Activated CD8-positive, alpha-beta memory T cell treated with anti-CD3 and anti-CD28 coated beads, Interleukin-2, amount 10 ng/mL, durations not matched to agents 7 days and 5 days (primary cell): ENCODE measurements at places on chromosomes 16 and 17.

DNA sequence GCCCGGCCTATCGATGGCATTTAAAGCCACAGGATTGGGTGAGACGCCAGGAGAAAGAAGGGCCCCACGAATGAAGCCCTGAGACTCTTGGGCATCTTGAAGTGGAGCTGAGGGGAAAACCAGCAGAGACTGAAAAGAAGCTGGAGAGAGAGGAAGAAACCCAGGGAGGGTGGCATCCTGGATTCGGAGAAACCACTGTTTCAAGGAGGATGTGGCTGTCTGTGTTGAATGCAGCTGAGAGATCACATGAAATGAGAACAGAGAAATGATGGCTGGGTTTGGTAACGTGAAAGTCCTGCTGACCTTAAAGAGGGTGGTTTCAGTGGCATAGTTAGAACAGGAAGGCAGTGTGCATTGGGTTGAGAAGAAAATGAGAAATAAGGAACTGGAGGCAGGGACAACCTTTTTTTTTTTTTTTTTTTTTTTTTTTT is 3.8 kb downstream of the TNFSF12 start:
- DNase-seq = peak; percentile 81

- no peak for DNase-seq
Observed at GRCh38 chr17:77817953-77818352, 140.6 kb upstream of the TNRC6C start.

DNA sequence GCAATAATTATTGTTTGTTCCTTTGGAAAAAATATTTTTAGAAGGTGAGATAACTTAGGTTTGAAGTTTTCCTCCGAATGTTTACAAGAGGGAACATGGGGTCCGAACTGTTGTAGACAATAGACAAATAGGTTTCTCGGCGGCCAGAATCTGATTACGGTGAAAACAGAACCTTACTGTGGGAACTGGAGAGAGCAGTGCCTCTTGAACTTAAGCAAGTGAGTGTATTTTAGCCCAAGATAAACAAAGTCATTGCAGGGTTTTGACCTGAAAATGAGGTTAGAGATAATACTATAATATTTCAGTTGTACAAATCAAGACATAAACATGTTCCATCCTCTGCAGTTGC is 134.7 kb downstream of the ABCA8 start:
- DNase-seq = no peak

- no peak for DNase-seq
Observed at GRCh38 chr17:38451030-38451839, 23.0 kb downstream of the ARHGAP23 start.

DNA sequence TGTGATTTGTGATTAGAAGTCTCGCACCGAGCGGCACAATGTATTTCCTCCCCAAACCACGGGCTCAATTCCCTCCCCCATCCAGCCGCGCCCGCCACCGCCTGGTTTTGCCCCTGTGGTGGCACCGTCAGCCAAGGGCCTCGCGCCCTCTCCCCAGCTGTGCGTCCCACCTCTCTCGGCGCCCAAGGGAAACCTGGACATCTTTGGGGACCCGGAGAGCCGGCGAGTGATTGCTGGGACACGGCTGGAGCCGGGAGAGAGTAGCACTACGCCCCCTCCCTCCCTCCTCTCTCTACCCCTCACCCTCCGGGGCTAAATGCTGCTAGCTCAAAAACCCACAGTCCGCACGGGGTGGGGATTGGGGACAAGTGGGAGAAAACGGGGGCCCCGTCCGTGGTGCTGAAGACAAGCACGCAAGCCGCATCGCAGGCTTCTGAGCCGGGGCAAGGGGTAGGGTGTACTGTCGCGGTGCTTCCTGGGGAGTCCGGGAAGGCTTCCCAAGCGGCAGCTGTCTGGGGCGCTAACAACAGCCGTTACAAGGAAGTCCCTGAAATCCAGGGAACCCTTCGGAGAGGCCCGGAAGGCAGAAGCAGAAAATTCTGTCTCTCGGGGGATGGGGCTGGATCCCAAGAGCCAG is 1.4 kb downstream of the CBLN1 start:
- no peak for DNase-seq

DNA sequence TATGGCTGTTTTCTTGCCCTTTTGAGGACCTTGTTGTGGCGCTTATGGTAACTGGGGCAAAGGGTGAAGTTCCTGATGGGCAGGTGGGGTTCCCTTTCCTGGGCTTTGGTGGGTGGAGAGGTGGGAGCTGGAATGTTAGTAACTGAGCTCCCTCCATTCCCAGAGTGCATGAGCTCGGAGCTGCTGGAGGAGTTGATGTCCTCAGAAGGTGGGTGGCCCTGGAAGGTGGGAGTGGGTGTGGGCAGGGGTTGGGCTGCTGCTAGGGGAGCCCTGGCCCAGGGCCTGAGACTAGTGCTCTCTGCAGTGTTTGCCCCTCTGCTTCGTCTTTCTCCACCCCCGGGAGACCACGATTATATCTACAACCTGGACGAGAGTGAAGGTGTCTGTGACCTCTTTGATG is 1.2 kb upstream of the ELMO3 start:
- DNase-seq = no peak

DNA sequence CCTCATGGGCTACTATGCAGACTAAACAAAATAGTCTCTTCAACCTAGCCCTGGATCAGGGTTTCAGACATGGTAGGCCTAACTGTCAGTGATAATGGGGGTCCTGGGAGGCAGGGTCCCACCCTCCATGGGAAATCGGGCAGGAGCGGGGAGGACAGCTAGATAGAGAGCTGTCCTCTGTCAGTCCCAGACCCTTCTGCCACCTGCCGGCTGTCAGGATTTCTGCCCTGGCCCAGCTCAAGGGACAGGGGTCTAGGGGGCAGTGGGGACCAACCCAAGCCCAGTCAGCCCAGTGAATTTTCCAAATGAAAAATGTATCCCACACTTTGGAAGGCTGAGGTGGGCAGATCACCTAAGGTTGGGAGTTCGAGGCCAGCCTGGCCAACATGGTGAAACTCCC is 5.3 kb downstream of the CA7 start:
- no peak for DNase-seq

DNA sequence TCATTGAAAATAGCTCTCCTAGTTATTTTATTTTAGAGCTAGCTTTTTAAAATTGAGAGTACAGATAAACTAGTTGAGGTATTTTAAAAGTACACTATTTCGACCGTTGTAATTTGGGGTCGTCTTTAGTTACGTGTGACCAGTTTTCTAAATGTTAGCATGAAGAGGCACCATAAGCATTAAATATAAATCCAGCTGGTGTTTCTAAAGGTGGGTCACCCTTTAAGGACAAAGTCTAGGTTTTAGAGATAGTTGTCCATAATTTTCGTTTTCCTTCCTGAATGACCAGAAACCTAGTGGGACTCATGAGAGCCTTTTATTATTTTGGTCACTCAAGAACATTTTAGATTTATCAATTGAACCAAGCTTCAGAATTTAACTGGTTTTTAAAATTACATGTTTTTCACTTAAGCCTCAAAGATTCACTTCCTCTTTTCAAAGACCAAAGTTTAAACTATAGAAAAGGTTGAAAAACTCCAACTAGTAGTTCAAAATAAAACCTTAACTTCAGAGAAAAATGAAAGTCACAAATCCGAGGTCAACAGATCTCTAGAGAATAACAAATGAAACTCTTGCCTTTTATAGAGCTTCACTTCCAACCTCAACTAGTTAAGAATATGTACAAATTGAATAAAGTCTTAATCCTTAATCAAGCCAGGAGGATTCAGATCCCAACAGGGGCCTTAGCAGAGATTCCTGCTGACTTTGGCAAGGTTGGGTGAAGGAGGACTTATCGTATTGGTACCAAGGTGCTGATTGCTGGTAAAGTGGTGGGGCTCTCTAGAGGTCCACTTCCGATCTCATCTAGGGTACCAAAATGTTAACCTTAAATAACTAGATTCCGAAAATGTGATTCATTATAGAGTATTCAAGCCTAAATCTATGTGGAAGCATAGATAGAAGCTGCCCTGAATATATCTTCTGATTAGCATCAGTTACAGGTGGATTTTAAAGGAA is 32.5 kb downstream of the PHKB start:
- DNase-seq = no peak

- DNase-seq = no peak
Observed at GRCh38 chr17:15954222-15954621, 9.3 kb downstream of the ADORA2B start.

- DNase-seq = no peak
Observed at GRCh38 chr17:55432358-55433028, 10.9 kb upstream of the MMD start.

- no peak for DNase-seq
Observed at GRCh38 chr17:70365091-70365583, 195.8 kb downstream of the KCNJ2 start.

- DNase-seq = no peak
Observed at GRCh38 chr16:76182041-76182635, 95.1 kb upstream of the CNTNAP4 start.

DNA sequence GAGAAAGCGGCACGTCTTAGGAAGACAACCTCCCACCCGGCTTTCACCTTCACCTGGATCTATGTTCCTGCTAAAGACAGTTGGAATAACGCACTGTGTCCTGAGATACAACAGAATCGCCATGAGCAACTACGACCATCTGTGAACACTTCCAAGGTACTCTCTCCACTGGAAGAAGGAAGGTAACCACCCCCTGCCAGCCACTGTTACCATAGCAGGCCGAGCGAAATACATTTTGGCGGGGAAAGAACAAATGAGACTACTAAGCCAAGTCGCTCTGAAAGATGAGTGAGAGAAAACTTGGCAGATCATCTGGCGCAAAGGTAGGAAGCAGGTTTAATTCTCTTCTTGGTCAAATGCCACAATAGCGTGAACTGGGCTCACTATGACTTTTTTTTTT is 9.8 kb downstream of the CRK start:
- no peak for DNase-seq

GRCh38 chr17:71441098-71441497 is 679.7 kb upstream of the SOX9 start:
- no peak for DNase-seq

DNA sequence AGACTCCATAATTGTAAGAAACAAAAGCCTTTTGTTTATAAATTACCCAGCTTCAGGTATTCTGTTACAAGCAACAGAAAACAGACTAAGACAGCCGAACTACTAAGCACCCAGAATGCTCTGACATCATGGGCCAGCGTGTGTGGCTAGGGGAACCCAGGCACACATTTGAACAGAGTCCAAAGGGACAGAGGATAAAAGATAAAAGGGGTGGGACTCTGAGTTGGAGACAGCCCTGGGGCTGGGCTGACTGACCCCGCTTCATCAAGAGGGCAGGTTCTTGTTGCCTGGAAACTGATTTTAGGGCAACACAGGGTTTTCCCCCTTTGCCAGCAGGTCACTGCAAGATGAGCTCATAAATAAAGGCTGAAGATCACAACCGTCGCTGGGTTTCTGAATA is 30.5 kb upstream of the ZNF287 start:
- DNase-seq = no peak

DNA sequence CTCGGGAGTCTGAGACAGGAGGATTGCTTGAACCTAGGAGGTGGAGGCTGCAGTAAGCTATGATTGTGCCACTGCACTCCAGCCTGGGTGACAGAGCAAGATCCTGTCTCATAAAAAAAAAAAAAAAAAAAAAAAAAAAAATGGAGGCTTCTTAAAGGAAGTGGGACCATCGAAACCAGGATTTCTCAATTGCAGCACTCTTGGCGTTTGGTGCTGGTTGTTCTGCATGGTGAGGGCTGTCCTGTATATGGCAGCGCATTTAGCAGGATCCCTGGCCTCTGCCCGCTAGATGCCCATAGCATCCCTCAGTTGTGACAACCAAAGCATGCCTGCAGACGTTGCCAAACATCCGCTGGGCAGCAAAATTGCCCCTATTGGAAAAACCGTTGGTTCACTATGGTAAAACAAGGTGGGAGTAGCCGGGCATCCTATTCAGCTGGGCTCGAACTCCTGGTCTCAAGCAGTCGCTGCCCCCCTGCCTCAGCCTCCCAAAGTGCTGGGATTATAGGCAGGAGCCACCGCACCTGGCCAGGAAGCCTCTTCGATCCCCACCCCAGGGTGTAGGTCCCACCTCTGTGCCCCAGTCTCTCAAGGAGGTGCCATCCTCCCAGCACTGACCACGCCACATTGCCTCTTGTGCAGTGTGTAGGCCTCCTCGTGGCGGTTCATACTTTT is 6.5 kb upstream of the NPIPB7 start:
- DNase-seq = no peak

GRCh38 chr17:31556969-31557645 is 165.6 kb downstream of the RAB11FIP4 start:
- DNase-seq = no peak

DNA sequence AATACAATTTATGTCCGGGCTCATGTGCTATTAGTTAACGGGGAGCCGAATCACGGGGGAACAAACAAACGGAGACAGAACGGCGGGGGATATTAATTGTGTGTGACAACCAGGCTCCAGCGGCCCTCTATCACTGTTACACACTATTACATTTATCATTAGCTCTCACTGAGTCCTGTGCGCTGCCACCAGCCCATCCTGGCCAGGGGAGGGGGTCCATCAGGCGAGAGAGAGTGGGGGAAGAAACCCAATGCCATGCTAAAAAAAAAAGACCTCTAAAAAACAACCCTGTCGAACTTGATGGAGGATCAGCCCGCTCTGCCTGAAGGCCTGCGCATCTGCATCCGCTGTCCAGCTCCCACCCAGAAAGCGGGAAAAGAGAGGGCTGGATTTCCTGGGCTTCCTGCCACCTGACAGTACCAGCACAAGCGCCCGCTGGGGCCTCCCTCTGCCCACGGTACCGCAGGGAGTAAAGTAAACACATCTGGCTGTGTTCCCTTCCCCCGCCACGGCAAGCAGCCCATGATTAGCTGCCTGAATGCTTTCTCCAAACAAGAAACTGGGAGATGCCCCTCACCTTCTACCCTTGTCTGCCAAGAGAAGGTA is 41.7 kb downstream of the PIPOX start:
- DNase-seq = no peak

GRCh38 chr17:63096426-63096825 is 130.4 kb downstream of the TANC2 start:
- no peak for DNase-seq

DNA sequence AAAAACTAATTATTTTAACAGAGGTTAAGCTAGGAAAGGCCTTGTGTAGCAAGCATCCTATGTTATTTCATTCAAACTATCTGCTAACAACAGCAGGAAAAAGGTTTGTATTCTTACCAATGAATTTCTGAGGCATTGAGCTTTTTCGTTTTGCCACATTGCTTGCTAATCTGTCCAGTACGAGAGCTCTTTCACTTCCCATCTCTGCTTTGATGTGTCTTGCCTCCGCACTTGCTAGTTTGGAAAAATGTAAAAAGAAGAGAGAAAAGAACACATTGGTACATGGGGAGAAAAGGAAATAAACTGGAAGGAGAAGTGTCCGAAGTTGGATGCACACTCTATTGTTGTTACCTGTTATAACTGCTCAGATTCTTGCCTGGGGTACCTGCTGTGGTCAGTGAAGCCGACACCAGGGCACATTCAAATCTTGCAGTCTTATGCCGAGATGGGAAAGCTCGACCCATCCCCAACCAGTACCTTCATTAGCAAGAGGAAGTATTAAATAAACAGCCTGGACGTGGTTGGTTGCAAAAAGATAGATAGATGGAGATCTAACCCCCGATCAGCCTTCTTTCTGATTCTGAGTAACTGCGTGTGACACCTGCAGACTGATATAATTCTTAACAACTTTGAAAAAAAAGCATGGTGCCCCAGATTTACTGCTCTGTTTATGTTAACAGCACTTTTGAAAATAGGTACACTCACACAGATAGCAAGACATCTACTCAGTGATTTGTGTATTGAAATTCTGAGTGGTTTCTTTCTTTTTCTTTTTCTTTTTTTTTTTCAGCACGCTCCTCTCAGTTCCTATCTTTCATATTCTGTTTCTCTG is 40.0 kb downstream of the GRB7 start:
- no peak for DNase-seq
